Jurkat, Clone E6-1 (cell line): ENCODE measurements at places on chromosomes 5 and 9.

DNA sequence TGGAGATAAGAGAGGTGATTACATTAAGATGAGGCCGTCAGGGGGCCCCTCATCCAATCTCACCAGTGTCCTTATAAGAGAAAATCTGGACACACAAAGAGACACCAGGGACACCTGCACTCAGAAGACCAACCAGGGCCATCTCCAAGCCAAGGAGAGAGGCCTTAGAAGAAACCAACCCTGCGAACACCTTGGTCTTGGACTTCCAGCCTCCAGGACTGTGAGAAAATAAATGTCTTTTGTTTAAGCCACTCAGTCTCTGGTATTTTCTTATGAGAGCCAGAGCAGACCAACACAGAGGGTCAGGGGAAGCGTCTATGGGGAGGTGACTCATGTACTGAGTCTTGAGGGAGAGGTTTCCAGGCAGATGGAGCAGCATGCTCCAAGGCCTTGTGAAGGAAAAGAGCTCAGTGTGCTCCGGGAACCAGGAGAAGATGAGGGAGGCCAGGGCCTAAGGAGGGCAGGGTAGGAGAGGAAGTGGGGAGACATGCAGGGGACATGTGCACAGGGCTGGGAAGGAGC lies 5.4 kb downstream of the PHYKPL start:
- DNase-seq = no peak

GRCh38 chr5:177333420-177334154 lies 17.9 kb downstream of the LMAN2 start:
- DNase-seq = no peak

- no peak for DNase-seq
Observed at GRCh38 chr5:1338506-1339070, 6.3 kb downstream of the CLPTM1L start.

DNA sequence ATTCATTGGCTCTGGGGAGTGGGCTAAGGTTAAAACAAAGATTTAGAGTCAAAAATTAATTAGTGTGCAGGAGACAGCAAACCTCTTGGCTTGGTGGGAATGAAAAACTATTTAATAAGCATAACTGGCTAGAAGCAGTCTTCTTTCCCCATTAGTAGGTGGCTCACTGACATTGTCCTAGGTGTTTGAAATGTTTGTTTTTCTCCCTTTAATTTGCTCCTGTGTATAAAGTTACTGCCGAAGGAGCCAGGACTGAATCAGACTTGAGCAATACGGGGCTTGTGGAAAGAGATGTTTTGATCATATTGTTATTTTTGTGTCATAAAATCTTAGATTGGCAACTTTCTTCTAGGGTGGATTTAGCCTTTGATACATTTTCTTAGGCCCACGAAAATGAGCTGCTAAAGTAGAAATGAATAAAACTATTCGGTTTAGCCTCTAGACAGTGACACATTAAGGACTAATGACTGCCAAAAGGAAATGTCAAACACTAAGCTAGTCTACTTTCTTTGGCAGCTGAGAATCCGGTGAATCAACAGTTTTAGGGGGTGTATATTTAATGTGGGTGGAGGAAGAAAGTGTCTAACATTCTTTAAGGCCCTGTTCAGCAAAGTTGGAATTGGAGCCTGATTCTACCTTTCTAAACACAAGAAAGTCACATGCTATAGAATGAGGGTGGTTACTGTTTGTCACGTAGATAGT lies 30.2 kb downstream of the LRRTM2 start:
- no peak for DNase-seq

GRCh38 chr5:153489611-153490010 lies 859 bp upstream of the GRIA1 start:
- DNase-seq = no peak

DNA sequence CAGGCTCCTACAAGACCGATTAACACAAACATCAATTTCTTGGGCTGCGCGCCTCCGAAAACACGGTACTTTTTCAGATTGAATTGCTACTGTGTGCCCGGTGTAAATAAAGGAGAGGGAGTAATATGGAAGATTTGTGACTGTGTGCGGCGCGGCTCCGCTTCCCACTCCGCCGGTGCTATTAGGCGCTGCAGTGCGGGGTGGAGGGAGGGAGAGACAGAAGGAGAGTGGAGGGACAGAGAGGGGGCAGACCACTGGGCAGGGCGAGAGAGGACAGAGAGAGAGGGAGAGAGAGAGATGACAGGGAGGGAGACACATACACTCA lies 24.7 kb upstream of the RNU6ATAC start:
- DNase-seq = no peak

DNA sequence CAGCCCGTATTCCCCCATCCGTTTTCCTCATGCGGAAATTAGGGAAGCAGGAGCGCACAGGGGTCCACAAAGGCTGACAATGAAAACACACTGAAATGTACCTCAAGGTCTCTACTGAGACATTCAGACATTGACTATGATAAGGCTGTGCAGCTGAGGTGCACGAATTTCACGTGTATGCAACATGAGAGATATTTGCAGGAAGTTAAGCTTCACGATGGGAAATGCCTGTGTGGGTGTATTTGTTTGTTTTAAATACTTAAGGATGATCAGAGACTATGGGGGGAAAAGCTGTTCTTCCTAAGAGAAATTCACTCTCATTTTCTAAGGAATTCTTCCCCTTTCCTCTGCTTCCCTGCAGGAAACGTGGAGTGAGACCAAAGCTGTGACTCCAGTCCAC lies 2.6 kb upstream of the SPATA31E1 start:
- DNase-seq = no peak

DNA sequence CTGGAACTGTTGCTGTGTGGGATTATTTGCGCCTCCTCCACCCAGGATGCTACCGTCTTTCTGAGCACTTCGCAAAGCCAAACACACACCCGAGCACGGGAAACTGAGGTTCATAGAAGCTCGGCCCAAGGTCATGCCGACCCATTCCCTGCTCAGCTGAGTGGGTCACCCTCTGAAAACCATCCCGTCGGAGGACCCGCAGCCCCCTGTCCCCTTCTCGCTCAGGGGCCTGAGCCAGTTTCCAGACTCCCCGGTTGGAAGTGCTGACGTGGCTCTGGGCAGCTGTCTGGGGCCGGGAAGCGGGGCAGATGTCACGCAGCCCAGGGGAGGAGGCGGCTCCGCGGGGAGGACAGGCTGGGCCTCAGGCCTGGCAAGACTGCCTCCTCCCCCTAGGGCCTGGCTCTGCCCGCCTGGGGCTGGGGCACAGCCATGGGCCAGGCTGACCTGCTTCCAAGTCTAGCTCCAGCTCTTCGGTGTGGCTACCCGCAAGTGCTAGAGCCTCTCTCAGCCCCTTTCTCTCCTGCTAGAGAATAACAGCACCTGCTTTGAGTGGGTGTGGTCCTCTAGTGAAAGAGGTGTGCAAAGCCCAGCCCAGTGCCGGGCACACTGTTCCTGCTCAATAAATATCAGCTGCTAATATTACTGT lies 9.9 kb upstream of the CXXC5 start:
- no peak for DNase-seq

DNA sequence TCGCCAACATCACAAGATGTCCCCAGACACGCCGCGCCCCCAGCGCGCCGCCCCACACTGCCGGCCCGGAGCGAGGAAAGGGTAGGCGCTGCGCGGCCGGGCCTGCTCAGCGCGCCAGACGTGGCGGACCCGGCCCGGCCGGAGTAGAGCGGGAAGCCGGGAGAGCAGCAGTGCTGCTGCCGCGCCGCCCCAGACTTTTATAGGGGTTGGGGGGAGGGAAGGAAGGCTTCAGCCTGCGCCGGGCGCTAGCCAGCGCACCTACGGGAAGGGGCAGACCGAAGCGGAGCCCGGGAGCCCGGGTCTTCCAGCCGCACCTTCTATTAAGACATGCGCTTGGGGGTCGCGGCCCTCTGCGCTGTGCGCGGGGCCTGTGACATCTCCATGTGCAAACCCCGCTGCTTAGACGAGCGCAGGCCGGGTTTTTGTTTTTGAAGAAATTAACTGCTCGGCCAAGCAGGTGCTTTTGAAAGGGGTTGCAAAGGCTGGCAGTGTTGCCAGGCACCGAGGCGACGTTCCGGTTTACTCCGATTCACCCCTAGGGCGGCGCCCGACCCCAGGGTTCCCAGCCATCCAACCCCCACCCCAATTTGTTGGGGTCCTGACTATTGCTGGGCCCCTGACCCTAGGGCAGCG lies 353 bp upstream of the PAX5 start:
- no peak for DNase-seq

- DNase-seq = no peak
Observed at GRCh38 chr9:132299221-132299620, 55.6 kb downstream of the SETX start.

DNA sequence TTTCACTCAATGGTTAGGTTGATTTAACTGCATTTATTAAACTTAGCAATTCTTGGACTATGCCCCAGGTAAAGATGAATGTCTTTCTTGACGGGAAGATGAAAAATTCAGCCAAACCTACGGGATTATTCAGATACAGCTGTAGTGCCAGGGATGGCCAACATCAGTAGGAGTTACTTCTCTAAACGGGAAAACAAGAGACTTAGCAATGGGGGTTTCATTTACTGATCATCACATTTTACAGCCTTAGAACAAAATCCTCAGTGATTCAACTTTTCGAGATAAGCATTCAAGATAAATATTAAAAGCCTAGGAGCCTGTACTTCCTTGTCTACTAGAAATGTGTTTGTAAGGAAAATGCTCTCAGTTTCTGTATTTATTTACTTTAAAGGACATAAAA lies 46.1 kb downstream of the S1PR3 start:
- no peak for DNase-seq

GRCh38 chr5:65969539-65970393 lies 43.4 kb downstream of the ERBIN start:
- no peak for DNase-seq

DNA sequence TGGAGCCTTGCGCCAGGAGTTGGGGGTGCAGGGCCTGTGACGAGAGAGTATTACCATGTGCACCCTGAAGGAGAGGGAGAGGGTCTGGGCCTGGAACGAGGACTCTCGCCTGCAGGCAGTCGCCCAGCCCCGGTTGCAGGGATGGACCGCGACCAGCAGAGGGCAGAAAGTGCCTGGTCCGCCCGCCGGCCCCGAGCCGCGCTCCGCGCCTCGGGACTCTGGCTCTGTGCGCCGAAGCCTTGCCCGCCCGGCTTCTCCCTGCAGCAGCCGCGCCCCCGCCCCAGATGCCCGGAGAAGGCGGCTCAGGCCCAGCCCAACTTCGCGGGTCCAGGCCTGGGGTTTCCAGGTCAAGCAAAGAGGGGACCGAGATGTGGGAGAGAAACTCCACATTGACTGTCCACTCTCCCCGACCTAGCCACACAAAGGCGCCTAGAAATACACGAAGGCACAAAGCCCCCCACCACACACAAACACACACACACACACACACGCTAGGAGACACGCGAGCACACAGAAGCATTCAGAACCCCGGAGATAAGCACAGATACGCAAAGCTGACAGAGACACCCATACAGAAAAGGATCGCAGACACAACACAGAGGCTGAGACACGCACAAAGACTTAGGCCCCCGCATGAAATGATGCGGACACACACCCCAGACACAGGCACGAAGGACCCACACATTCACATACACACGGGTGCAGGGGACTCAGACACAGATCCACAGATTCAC lies 2.0 kb upstream of the LMX1B start:
- DNase-seq = peak; percentile 35

GRCh38 chr9:99385814-99386279 lies 163.8 kb downstream of the SEC61B start:
- no peak for DNase-seq

- DNase-seq = no peak
Observed at GRCh38 chr9:21803649-21804048, 1.2 kb downstream of the MTAP start.
